ENCODE measurements at places on chromosomes 16 and 17.

DNA sequence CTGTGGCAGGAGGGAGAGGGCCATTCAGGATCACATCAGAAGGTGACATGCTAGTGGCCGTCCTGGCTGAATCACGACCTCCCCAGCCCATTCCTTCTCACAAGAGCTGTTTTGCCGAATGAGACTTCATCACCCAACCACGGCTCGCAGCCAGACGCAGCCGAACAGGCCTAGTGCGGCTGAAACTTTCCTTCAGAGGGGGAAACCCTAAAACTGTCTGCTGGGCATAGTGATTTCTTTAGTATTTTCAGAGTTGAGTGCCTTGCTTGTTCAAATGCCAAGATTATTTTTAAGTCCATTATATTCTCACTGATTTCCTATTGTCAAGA is 343.7 kb downstream of the CPPED1 start:
- DNase-seq: no peak

DNA sequence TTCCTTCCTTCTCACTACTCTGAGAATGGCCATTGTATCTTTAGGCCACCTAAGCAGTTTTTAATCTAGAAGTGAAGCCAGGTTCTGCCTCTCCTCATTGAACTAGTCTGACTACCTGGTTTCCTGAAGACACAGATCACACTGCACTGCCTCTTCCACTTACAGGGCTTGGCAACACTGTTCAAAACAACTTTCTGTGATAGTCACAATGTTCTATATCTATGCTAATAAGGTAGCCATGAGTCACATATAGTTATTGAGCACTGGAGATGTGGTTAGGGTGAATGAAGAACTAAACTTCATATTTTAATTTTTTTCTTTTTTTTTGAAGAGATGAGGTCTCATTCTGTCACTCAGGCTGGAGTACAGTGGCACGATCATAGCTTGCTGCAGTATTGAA is 26.9 kb downstream of the RND2 start:
- DNase-seq: no peak

DNA sequence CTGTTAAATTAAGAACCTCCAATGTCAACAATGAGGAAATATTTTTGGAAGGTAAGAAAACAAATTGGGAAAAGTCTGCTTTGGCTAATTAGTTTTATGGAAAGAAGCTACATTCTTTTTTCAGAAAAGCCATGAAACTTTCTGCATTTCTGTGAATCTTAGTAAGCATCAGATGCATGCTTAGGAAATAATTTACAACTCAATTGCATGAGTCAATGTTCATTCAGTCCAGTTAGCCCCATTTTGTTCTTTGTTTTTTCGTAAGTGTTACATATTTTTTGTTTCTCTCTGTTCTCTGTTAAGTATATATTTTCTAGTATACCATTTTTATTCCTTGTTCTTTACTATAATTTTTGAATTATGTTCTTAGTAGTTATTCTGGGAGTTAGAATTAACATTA is 195.2 kb upstream of the KIF2B start:
- DNase-seq: peak; percentile 52

GRCh38 chr16:81481207-81481821 is 36.7 kb downstream of the CMIP start:
- DNase-seq: no peak

GRCh38 chr16:72768591-72768990 is 279.3 kb downstream of the ZFHX3 start:
- no peak for DNase-seq

DNA sequence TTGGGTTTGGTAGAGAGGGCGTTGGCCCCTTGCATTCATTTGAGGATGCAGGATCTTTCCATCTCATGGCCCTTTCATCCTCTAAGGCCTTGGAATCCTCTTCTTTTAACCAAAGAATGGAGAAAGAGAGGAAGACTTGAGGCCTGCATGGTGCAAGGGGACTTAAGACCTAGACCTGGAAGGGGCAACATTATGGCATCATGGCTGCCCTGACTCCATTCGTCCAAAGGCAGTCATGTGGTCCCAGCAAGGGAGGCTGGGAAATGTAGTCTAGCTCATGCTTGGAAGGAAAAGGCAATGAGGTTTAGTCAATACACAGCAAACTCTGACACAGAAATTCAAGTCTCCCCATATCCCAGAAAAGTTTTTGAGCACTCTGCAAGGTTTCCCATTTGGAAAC is 30.7 kb upstream of the CDRT4 start:
- DNase-seq: no peak

- no peak for DNase-seq
Measured at GRCh38 chr16:12079412-12079965, 103.0 kb downstream of the SNX29 start.

DNA sequence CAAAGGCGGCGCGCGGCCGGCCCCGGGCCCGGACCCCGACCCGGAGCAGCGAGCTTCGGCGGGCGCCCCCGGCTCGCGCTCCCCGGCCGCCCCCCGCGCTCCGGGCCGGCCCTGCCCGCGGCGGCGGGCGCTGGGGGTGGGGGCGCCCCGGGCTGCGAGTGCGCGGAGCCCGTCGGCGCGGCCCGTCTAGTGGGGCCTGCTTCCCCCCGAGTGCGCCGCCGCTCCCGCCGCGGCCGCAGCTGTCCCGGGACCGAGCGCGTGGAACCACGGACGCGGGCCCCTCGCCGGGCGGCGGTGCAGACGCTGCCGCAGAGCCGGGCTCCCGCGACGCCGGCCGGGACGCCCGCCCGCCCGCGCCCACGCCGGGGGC is 308 bp downstream of the ADCY9 start:
- no peak for DNase-seq

DNA sequence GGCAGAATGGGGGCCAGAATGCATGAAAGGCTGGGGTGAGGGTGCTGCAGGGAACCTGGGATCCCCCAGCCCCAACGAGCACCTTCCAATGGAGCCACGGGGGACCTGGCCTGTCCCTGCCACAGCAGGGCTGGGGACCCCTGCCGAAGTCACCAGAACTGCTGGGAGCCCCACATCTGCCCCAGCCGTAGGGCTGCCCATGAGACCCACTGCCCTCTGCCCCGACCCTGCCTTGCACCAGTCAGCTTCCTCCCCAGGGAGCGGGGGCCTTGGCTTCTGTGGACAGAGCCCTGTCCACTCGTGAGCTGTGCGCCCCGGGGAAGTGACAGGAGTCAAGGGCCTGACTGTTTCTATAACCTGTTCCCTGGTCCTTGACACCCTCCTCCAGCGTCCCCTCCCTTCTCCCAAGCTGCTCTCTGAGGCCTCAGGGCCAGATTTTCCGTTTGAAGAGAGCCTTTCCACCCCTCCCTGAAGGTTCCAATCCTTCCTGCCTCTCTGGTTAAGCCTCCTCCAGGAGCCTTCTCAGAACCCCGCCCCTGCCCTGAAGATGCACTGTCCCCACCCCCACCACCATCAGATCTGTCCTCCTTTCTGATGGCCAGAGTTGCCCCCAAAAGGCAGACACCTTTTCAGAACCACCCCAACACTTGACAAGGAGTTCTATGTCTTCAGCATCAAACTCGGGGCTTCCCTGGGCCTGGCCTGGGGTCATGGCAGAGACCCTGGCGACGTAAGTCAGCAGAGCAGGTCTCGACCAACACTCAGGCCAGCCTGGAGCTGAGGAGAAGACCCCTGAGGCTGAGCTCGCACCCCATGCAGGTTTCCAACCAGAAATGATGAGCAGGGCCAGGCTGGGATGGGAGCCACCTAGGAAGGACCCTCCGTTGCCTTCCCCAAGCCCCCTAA is 10.7 kb upstream of the PRR29 start:
- DNase-seq: no peak

- DNase-seq: no peak
Measured at GRCh38 chr17:46071796-46072195, 72.7 kb downstream of the STH start.

DNA sequence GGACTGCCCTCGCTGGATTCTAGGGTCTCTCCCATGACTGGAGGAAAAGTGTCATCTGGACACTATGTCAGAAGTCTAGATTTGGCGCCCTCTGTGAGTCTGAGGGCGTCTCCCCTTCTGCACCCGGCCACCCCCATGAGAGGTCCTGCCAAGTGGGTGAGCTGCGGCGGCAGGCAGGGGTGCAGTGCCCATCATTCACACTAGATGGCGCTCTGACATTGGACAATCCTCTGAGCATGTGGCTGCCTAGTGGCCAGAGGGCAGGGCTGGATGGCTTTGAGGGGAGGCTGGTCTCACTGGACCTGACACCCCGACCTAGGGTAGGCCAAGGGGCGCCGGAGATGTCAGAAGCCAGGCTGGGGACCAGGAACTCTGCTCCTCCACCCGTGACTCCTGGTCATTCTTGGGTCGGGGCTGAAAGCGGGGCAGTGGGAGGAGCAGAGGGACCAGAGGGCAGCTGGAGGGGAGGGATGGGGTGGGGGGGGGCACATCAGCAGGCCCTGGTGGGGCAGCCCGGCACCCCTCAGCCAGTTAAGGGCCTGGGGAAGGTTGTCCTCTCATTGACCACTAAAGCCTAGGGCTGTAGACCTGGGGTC is 28.0 kb downstream of the MRM1 start:
- DNase-seq: peak; percentile 70

DNA sequence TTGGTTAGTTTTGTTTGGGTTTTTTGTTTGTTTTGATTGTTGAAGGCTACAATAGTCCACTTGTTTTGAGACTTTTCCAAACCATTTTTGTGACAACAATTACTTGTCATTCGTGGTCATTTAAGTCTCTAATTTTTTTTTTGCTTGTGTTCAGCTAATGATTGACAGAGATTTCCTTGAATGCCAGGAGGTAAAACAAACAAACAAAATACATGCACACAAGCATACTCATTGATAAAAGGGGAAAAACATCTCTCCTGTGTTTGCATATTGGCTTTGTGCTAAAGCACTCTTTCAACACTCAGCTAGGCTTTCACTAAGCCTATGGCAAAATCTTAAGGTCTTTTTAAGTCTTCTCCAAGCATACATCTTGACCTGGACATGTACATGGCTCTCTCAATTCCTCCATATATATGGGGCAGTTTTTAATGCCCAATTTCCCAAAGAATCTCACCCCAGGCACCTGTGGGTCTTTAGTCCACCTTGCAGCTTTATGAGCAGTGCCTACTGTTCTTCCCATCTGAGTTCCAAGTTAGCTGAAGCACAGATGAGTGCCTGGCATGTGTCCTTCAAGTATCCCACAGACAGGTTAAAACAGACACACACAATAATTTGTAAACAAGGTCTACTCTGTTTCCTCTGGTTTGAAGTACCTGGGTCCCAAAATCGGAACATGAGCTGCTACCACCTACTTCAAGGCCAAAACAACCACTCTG is 24.2 kb upstream of the HS3ST3B1 start:
- no peak for DNase-seq

- peak; percentile 72 for DNase-seq
Measured at GRCh38 chr17:72370819-72371218, 250.0 kb downstream of the SOX9 start.

DNA sequence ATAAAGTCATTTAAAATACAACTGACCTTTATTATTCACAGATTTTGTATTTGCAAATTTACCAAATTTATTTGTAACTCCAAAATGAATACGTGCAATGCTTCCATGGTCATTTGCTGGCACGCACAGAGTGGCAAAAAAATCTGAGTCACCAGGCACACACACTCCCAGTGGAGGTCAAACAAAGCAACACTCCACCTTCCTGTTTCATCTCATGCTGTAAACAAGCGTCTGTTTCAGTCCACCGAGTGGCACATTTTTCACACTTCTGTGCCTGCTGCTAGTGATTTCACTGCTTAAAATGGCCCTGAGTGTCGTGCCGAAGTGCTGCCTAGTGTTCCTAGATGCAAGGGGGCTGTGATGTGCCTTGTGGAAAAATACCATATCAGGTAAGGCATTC is 17.8 kb upstream of the ITGAE start:
- DNase-seq: no peak

- DNase-seq: no peak
Measured at GRCh38 chr17:69390795-69391501, 23.5 kb upstream of the MAP2K6 start.

- no peak for DNase-seq
Measured at GRCh38 chr17:16460796-16461605, 31.0 kb downstream of the LRRC75A start.

DNA sequence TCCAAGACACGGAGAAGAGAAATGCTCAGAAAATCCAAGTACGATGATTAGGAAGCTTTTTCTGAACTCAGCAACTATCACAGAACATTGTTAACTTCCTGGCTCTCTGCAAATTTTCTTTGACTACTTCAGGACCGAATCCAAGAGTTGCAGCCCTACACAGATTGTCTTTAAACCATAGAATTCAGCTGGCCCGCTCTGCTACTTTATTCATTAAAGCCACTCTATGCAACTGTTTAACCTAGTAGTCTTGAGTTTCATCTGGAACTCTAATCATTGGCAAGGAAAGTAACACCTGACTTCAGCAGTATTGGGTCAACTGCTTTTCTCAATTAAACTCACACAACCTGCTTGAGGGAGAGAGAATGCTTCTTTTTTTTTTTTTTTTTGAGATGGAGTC is 210.1 kb downstream of the SLC39A11 start:
- DNase-seq: no peak

DNA sequence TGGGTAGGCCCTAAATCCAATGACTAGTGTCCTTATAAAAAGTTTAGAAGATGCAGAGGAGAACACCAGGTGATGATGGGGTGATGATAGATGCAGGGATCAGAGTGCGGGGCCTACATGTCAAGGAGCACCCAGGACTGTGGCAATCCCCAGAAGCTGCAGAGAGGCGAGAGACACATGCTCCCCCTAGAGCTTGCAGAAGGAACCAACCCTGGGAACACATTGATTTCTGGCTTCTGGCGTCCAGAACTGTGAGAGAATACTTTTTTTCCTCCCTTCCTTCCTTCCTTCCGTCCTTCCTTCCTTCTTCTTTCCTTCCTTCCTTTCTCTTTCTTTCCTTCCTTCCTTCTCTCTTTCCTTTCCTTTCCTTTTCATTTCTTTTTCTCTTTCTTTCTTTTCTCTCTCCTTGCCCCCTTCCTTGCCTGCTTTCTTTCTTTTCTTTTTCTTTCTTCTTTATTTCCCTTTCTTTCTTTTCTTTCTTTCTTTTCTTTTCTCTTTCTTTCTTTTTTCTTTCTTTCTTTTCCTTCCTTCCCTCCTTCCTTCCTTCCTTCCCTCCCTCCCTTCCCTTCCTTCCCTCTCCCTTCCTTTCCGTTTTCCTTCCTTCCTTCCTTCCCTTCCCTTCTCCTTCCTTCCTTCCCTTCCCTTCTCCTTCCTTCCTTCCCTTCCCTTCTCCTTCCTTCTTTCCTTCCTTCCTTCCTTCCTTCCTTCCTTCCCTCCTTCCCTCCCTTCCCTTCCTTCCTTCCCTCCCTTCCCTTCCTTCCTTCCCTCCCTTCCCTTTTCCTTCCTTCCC is 134.3 kb downstream of the HAPSTR1 start:
- no peak for DNase-seq

- no peak for DNase-seq
Measured at GRCh38 chr17:9241774-9242496, 220.6 kb downstream of the NTN1 start.

GRCh38 chr16:67000384-67001351 is 12.3 kb downstream of the CES4A start:
- peak; percentile 40 for DNase-seq

DNA sequence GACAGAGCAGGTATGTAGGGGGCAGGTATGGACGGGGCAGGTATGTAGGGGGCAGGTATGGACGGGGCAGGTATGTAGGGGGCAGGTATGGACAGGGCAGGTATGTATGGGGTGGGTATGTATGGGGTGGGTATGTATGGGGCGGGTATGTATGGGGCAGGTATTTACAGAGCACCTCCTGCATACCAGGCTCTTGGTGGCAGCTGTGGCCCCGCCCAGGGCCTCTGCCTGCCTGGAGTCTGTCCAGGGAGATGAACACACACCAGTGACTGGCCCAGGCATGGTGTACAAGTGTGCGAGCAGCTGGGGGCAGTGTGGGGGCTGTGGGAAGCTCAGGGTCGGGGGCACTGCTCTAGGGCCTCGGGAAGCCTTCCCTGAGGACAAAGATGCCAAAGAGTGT is 4.4 kb downstream of the RPL3L start:
- DNase-seq: peak; percentile 94

- no peak for DNase-seq
Measured at GRCh38 chr17:9037736-9038135, 16.4 kb downstream of the NTN1 start.

Measured in epithelial cell of esophagus (primary cell).